Neuronal stem cell (in vitro differentiated cells): ENCODE measurements at places on chromosomes 11 and 22.

- H3K4me3 ChIP-seq = no peak overlapping the region
- no peaks in the 10 kb centered on the region for H3K36me3 ChIP-seq
- no peaks in the 10 kb centered on the region for H3K27me3 ChIP-seq
- no peak for DNase-seq
- peaks cover 8% of the 10 kb centered on the region for H3K4me1 ChIP-seq
- no peak overlapping the region for H3K27ac ChIP-seq
These were observed 235.8 kb upstream of the CCDC90B start for GRCh38 chr11:83521647-83522596.

DNA sequence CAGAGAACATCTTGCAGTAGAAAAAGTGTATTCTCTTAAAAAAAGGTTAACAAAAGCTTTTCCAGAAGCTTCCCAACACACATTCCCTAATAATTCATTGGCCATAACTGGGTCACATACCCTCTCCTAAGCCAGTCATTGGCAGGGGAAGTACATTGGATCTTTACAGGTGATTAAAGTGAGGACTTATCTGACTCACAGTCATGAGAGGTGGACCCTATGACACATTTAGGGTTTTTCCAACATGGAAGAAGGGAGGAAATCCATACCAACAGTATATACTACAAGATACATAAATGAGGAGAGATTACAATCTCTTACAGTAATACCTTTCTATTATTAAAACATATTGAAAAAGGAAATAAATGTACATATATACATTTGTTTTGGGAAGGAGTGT lies 72.2 kb downstream of the CCDC73 start:
- H3K4me1 ChIP-seq = no peaks in the 10 kb centered on the region
- H3K27me3 ChIP-seq = no peaks in the 10 kb centered on the region
- DNase-seq = no peak
- H3K36me3 ChIP-seq = no peaks in the 10 kb centered on the region
- no peak overlapping the region for H3K4me3 ChIP-seq
- H3K27ac ChIP-seq = no peak overlapping the region

- H3K27ac ChIP-seq = no peak overlapping the region
- DNase-seq = no peak
- no peaks in the 10 kb centered on the region for H3K36me3 ChIP-seq
These were observed 8.8 kb upstream of the DNAL4 start for GRCh38 chr22:38802671-38803121.

DNA sequence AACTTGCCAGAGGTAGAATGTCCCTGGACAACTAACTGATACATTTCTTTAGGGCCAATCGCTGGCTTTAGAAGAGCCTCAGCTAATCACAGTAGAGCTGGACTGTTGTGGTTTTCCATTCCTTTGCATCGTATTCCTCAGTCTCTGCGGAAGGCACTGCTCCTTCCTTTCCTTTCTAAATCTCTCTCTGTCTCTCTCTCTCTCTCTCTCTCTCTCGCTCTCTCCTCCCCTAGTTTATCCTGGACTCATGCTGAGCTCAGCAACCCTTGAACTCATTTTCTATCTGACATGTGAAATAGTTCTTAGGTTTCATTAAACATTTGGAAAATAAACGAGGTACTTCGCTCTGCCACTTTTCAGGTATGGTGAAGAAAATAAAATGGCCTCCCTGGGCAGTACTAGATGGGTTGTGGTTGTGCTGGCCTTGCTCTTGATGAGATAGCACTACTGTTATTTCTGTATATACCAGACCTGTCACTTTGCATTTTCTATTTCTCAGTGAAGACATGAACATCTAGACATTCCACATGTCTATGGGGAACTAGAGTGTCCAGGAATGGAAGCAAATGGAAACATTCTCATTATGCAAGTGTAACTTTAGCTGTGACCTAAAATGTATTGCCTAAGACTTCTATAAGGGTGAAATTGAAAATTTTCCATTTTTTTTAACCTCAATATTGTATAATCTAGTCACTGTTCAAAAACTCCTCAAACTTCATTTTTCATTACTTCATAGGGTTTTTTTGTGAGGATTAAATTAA lies 12.0 kb upstream of the SESN3 start:
- H3K27me3 ChIP-seq = no peaks in the 10 kb centered on the region
- no peak overlapping the region for H3K4me3 ChIP-seq
- H3K4me1 ChIP-seq = peaks cover 6% of the 10 kb centered on the region
- DNase-seq = no peak

- H3K27me3 ChIP-seq = no peaks in the 10 kb centered on the region
- H3K4me3 ChIP-seq = no peak overlapping the region
- H3K27ac ChIP-seq = no peak overlapping the region
These were observed 253.0 kb upstream of the CCDC179 start for GRCh38 chr11:23112987-23113886.

- DNase-seq = no peak
- no peaks in the 10 kb centered on the region for H3K36me3 ChIP-seq
- H3K4me1 ChIP-seq = peaks cover 58% of the 10 kb centered on the region
- H3K4me3 ChIP-seq = no peak overlapping the region
- no peaks in the 10 kb centered on the region for H3K27me3 ChIP-seq
- no peak overlapping the region for H3K27ac ChIP-seq
These were observed 41.7 kb upstream of the ADA2 start for GRCh38 chr22:17260950-17261349.

DNA sequence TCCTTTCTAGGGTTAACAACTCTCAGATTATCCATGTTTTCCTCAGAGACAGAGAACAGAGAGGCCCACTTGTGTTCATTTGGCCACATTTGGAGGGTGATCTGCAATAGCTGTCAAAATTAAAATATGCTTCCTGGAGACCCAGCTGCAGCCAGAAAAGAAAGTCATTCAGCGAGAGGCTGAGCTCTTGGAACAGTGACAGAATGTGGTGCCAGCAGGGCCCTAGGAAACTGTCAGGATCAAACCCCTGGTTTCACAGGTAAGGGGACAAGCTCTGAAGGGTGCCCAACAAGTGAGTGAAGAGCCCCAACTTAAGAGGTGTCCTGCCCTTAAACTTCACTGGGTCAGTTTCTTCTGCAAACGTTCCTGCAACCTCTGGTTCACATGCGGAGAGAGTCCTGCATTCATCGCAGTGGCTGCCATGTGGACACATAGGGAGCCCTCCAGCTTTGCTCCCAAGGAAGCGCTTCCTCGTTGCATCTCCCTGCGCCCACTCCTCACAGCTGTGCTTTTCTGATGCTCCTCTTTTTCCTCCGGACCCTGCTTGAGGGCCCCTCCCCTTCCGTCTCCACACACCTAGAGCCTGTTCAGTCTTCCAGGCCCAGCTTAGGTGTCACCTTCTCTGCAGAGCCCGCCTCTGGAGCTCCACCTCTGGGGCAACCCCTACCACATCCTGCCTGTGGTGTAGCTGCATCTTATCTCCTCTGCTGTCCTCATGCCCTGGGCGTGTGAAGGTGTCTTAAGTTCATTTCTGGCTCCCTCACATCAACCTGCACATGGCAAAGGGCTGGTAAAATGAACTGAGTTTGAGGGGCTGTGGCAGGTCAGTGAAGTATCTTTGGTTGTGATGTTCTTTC lies 3.9 kb downstream of the UCP3 start:
- H3K36me3 ChIP-seq = peaks cover 43% of the 10 kb centered on the region
- no peak for DNase-seq
- H3K27ac ChIP-seq = no peak overlapping the region
- H3K27me3 ChIP-seq = no peaks in the 10 kb centered on the region
- H3K4me1 ChIP-seq = peaks cover 2% of the 10 kb centered on the region

DNA sequence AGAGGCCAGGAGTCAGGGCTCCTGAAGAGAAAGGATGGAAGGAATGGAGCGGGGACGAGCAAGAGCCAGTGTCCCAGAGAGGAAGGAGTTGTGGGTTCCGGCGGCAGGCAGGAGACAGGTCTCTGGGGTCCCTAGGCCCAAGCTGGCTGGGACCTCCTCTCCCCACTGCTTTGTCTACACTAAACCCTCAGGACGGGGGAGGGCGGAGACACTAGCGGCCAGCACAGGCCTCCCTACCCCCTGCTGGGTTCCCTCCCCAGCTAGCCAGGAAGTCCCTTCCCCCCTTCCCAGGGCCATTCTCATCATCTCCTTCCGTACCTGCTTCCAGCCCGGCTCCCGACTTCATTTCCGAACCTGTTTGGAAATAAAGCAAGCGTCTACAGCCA lies 79.5 kb downstream of the ST3GAL4 start:
- H3K4me3 ChIP-seq = no peak overlapping the region
- peaks cover 5% of the 10 kb centered on the region for H3K36me3 ChIP-seq
- peaks cover 3% of the 10 kb centered on the region for H3K4me1 ChIP-seq
- no peak for DNase-seq

- no peak overlapping the region for H3K27ac ChIP-seq
- DNase-seq = no peak
- H3K4me3 ChIP-seq = no peak overlapping the region
- H3K36me3 ChIP-seq = peaks cover 47% of the 10 kb centered on the region
- peaks cover 16% of the 10 kb centered on the region for H3K4me1 ChIP-seq
- H3K27me3 ChIP-seq = no peaks in the 10 kb centered on the region
These were observed 7.3 kb downstream of the RTN4RL2 start for GRCh38 chr11:57467508-57468157.

DNA sequence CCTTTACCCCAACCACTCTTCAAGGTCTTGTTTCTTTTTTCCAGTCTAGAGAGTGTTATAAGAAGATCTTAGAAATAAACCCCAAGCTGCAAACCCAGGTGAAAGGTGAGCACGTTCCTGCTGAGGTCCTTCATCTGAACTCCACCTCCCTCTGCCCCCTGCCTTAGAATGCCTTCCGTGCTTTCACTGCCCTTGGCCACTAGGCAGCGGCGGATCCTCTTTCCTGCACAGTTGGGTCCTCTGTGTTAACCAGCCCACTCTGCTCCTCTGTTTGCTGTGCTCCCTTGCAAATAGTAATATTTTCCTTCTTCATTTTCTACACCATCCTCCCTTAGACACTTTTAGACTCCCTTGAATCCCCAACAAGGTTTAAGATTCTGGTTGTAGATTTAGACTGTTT lies 24.3 kb downstream of the TTC12 start:
- peaks cover 6% of the 10 kb centered on the region for H3K36me3 ChIP-seq
- DNase-seq = no peak
- no peak overlapping the region for H3K4me3 ChIP-seq

DNA sequence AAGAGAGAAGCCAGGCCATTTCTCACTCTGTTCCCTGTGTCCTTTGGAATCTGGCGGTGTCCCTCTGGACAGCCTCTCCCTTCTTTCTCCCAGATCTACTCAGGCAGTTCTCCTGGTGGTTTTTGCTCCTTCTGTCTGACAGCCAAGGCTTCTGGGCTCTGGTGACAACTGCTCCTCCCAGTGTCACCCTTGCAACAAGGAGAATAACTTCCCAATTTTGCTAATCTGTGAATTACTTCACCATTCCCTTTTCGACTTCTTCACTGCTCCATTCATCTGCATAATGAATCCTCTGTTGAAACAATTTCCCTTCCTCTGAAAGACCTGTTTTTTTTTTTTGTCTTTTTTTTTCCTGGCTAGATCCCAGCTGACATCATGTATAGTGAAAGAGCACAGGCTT lies 56.3 kb upstream of the PDE3B start:
- no peaks in the 10 kb centered on the region for H3K36me3 ChIP-seq
- no peak for DNase-seq
- no peak overlapping the region for H3K4me3 ChIP-seq

DNA sequence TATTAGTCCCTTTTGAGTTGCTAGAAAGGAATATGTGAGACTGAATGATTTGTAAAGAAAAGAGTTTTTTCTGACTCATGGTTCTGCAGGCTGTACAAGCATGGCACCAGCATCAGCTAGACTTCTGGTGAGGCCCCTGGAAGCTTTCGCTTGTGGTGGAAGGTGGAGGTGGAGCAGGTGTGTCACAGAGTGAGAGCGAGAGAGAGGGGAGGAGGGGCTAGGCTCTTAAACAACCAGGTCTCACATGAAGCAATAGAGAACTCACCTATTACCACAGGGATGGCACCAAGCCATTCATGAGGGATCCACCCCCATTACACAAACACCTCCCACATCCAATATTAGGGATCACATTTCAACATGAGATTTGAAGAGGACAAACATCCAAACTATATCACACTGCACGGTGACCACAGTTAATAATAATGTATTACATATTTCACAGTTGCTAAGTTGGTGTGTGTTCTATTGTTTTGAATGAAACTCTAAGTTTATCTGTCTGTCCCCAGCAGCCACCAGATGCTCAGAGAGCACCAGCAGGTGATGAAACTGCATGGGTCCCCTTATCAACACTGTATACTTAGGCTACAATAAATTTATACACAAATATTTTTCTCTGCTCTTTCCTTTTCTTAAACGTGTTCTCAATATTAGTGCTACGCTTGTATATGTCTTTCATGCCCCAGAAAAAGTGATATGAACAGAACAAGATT lies 14.1 kb downstream of the ZFP91 start:
- H3K4me3 ChIP-seq = no peak overlapping the region
- no peaks in the 10 kb centered on the region for H3K4me1 ChIP-seq
- H3K27ac ChIP-seq = no peak overlapping the region
- H3K27me3 ChIP-seq = no peaks in the 10 kb centered on the region
- no peaks in the 10 kb centered on the region for H3K36me3 ChIP-seq

DNA sequence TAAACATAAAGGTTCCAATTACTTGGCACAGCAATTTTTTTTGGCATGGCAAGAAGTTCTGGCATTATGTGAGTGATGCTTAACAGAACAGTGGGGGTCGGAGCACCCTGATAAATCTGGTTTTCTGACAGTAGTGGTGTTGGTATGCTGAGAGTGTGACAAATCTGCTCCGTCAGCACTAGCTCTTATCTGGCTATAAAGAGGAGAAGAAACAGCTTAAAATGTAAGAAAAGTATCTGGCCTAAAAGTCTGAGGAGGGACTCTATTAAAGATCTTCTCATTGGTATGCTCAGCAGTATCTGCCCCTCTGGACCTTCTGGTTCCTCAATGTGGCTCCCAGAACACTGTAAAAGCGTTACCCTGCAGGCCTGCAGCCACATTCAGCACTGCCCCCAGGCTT lies 137.4 kb downstream of the PLEKHA7 start:
- no peaks in the 10 kb centered on the region for H3K27me3 ChIP-seq
- no peak overlapping the region for H3K4me3 ChIP-seq
- H3K36me3 ChIP-seq = no peaks in the 10 kb centered on the region
- H3K27ac ChIP-seq = no peak overlapping the region

GRCh38 chr11:86500500-86501140 lies 125.9 kb downstream of the CCDC81 start:
- DNase-seq = no peak
- H3K27me3 ChIP-seq = no peaks in the 10 kb centered on the region
- peaks cover 9% of the 10 kb centered on the region for H3K36me3 ChIP-seq
- no peak overlapping the region for H3K4me3 ChIP-seq
- H3K27ac ChIP-seq = no peak overlapping the region

- peak overlapping the region; percentile 16 for H3K27ac ChIP-seq
- H3K27me3 ChIP-seq = no peaks in the 10 kb centered on the region
- H3K4me3 ChIP-seq = no peak overlapping the region
- DNase-seq = no peak
- H3K4me1 ChIP-seq = peaks cover 14% of the 10 kb centered on the region
- H3K36me3 ChIP-seq = peaks cover 2% of the 10 kb centered on the region
These were observed 91.5 kb upstream of the YWHAH start for GRCh38 chr22:31852691-31853421.

DNA sequence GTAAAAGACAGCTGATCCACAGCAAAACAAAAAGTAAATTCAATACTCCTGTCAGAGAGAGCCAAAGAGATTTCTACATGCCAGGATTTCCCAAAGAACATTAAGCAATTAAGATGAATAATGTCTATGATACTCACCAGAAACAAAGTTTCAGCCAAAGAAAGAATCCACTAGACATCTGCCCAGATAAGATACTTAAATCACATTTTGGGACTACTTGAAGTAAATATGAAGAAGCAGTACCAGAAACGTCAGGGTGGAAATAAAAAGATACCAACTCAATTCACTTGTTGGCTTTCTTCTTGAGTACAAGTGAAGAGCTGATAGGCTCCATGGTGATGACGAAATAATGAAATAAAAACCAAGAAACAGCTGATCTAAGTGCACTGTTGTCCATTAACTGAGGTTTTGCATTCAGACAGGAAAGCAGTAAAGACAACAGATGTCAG lies 31.6 kb upstream of the ARHGAP32 start:
- no peaks in the 10 kb centered on the region for H3K27me3 ChIP-seq
- H3K27ac ChIP-seq = no peak overlapping the region
- no peak for DNase-seq
